Activated CD4-positive, alpha-beta T cell treated with anti-CD3 and anti-CD28 coated beads, Interleukin-2, amount 10 ng/mL, durations not matched to agents 7 days and 5 days (primary cell): ENCODE measurements at places on chromosomes 2 and 18. TPM values are rescaled to one million over a fixed set of nuclear protein-coding genes. Genes with fewer than 3 reads are reported as not detected.

Gene GCKR
- not detected for total RNA-seq

Gene CCBE1
- total RNA-seq, result not detected

Gene TMEM131
- 39.7 TPM for total RNA-seq

Gene IL1R1
- 0.81 TPM for total RNA-seq

DNA sequence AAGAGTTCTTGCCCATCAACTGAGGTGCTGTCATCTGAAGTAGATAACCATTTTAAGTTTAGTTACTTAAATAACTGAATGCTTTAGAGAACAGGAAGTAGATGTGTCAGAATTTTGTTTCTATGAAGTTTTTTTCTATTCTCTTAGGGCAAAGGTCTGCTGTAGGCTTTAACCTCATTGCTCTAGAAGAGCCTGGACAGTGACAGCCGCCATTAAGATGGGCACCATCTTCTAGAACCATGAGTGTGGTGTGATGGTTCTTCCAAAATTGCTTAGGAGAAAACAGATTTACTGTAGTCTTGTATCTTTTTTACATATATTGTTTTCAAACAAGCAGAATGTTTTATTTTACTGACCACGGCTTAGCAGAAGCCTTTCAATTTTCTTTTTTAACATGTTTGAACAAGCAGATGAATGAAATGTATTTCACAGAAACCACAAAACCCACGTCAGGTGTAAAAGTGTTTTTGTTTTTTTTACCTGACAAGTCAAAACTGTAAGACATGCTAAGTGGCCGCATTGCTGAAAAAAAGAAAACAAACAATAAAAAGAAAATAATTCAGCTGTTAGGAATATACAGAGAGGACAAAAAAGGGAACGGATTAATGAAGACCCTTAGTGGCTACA is 77.9 kb downstream of the PRELID3A start:
- H3K36me3 ChIP-seq, result no peaks in the 10 kb centered on the region
- no peak for DNase-seq
- H3K4me1 ChIP-seq, result peaks cover 7% of the 10 kb centered on the region
- no peak overlapping the region for H3K4me3 ChIP-seq
- H3K27ac ChIP-seq, result peak overlapping the region; percentile 66

DNA sequence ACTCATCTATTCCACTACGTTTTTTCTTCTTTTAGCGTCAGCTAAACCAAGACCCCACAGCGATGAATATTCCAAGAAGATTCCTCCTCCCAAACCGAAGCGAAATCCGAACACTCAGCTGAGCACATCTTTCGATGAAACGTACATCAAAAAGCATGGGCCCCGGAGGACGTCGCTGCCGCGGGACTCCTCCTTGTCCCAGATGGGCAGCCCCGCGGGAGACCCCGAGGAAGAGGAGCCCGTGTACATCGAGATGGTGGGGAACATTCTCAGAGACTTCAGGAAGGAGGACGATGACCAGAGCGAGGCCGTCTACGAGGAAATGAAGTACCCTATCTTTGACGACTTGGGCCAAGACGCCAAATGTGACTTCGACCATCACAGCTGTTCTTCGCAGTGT is 182.4 kb downstream of the NYAP2 start:
- H3K4me3 ChIP-seq, result no peak overlapping the region
- H3K36me3 ChIP-seq, result no peaks in the 10 kb centered on the region
- no peak for DNase-seq
- no peak overlapping the region for H3K27ac ChIP-seq
- H3K27me3 ChIP-seq, result peaks cover 13% of the 10 kb centered on the region

- H3K27ac ChIP-seq, result no peak overlapping the region
- no peak overlapping the region for H3K4me3 ChIP-seq
- H3K4me1 ChIP-seq, result no peaks in the 10 kb centered on the region
- peaks cover 23% of the 10 kb centered on the region for H3K36me3 ChIP-seq
These were observed 11.6 kb upstream of the RBFA start for GRCh38 chr18:80022613-80023012.

DNA sequence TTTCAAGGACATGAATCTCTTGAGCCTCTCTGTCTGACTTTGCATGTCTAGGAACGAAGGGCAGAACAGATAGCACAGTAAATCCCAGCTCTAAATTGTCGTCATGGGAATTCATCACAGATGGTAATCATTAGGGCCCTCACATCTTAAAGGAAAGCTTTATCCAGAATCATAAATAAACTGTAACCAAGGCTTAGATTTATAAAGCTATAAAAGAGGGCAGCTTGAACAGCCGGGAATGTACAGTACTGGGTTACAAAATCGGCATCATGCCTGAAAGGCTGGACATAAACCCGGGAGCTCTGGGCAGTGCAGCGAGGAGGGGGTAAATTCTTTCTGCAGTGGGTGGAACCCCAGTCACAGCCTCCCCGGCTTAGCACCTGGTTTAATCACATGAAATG is 144.4 kb downstream of the GFPT1 start:
- peaks cover 5% of the 10 kb centered on the region for H3K27me3 ChIP-seq
- no peak overlapping the region for H3K4me3 ChIP-seq
- no peak for DNase-seq
- no peaks in the 10 kb centered on the region for H3K36me3 ChIP-seq
- H3K4me1 ChIP-seq, result no peaks in the 10 kb centered on the region
- H3K27ac ChIP-seq, result no peak overlapping the region

GRCh38 chr2:184532551-184532950 is 65.8 kb upstream of the ZNF804A start:
- H3K36me3 ChIP-seq, result no peaks in the 10 kb centered on the region
- no peak for DNase-seq
- H3K27ac ChIP-seq, result no peak overlapping the region
- H3K4me3 ChIP-seq, result no peak overlapping the region
- no peaks in the 10 kb centered on the region for H3K27me3 ChIP-seq

- no peaks in the 10 kb centered on the region for H3K27me3 ChIP-seq
- no peaks in the 10 kb centered on the region for H3K36me3 ChIP-seq
- no peak for DNase-seq
These were observed 193.2 kb downstream of the CDH19 start for GRCh38 chr18:66410692-66411091.

- no peak overlapping the region for H3K4me3 ChIP-seq
- H3K27ac ChIP-seq, result peak overlapping the region; percentile 10
- peaks cover 12% of the 10 kb centered on the region for H3K4me1 ChIP-seq
- DNase-seq, result no peak
These were observed 13.8 kb upstream of the ZFP36L2 start for GRCh38 chr2:43239981-43240765.

DNA sequence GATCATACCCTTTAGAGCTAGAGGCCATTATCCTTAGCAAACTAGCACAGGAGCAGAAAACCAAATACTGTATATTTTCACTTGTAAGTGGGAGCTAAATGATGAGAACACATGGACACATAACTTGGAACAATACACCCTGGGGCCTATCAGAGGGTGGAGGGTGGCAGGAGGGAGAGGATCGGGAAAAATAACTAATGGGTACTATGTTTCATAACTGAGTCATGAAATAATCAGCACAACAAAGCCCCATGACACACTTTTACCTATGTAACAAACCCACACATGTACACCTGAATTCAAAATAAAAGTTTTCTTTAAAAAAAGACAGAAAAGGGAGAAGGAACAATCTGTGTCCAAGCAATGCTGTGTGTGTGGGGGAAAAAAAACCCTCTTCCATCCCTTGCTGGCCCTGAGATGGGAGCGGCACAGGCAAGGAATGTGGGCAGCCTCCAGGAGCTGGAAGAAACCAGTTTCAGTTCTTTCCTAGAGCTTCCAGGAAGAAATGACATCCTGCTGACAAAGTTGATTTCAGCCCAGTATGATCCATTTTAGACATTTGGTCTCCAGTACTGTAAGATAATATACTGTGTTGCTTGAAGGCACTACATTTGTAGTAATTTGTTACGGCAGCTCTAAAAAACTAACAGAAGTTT is 458.7 kb upstream of the CNTNAP5 start:
- no peaks in the 10 kb centered on the region for H3K27me3 ChIP-seq
- H3K4me3 ChIP-seq, result no peak overlapping the region
- DNase-seq, result no peak
- no peak overlapping the region for H3K27ac ChIP-seq
- no peaks in the 10 kb centered on the region for H3K4me1 ChIP-seq

GRCh38 chr18:27855486-27855885 is 321.4 kb downstream of the CDH2 start:
- DNase-seq, result no peak
- H3K27ac ChIP-seq, result no peak overlapping the region
- H3K4me3 ChIP-seq, result no peak overlapping the region
- no peaks in the 10 kb centered on the region for H3K36me3 ChIP-seq
- no peaks in the 10 kb centered on the region for H3K27me3 ChIP-seq

DNA sequence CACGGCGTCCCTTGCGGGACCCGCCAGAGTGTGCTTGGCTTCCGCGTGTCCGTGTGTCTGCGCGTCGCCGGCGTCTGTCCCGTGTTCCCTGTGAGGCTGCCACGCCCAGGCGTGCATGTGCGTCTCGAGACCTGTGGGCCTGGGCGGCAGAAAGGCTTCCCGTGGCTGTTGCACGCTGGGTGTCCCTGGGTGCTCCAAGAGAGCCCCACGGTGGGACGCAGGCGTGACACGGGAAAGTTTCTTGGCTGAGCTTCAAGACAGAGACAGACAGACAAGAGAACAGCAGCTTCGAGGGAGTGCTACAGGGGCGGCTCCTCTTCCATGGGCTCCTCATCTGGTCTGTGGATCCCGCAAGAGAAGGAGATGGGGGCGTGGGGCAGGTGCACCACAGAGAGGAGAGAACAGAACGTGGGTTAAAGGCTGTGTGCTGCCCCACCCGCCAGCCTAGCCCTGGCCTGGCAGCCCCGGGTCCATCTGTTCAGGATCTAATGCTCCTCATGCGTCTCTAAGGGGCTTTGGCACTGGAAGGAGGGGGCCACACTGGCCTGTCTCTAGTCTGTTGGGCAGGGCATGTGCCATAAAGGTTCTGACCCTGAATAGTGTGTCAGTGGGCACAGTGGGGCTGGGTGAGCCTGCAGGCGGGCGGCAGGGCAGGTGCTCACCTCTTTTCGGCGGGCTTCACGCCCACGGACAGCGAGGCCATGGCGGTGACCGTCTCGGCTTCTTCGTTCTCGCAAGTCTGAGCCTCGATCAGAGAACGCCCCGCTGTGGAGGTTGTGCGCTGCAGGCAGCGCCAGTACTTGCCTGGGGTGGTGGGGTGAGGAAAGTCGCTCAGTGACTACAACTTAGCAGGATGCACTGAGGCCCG is 205.1 kb downstream of the TWIST2 start:
- H3K4me1 ChIP-seq, result no peaks in the 10 kb centered on the region
- H3K27ac ChIP-seq, result no peak overlapping the region
- no peak overlapping the region for H3K4me3 ChIP-seq
- no peaks in the 10 kb centered on the region for H3K27me3 ChIP-seq
- H3K36me3 ChIP-seq, result peaks cover 23% of the 10 kb centered on the region

- no peak overlapping the region for H3K27ac ChIP-seq
- H3K4me1 ChIP-seq, result peaks cover 15% of the 10 kb centered on the region
- peaks cover 12% of the 10 kb centered on the region for H3K27me3 ChIP-seq
- DNase-seq, result no peak
These were observed 30.1 kb downstream of the ANKRD29 start for GRCh38 chr18:23632615-23633014.

GRCh38 chr2:199749571-199749970 is 101.4 kb downstream of the FTCDNL1 start:
- H3K27ac ChIP-seq, result no peak overlapping the region
- H3K4me3 ChIP-seq, result no peak overlapping the region
- H3K27me3 ChIP-seq, result no peaks in the 10 kb centered on the region
- no peaks in the 10 kb centered on the region for H3K36me3 ChIP-seq
- no peak for DNase-seq

DNA sequence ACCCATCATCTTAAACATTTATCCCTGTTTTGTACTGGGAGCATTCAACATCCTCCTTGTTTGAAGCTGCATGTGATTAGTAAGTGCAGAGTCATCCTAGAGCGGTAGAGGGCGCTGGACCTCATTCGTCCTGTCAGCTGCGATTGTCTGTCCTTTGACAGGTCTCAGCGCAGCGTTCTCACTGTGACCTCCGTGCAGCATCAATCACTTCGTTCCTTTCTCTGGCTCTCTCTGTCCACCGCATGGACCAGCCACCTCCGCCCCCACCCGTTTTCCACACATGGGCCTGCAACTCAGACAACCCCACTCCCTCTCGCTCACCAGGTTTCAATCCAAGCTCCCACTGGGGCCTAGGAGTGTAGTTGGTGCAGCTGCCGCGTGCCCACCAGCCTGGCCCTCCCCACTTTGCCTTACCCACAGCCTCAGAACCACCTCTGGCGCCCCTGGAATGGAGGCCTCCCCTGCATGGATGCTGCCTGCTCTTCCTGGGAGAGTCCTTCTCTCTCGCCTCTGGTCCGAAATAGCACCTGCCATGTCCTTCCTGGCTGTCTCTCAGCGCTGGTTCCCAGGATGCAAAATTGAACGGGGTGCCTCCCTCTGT is 90.5 kb downstream of the NDUFA10 start:
- peak overlapping the region; percentile 77 for H3K27ac ChIP-seq
- no peak overlapping the region for H3K4me3 ChIP-seq
- H3K36me3 ChIP-seq, result peaks cover 3% of the 10 kb centered on the region
- H3K4me1 ChIP-seq, result peaks cover 9% of the 10 kb centered on the region

GRCh38 chr2:54672590-54673456 is 50.6 kb upstream of the EML6 start:
- peaks cover 24% of the 10 kb centered on the region for H3K4me1 ChIP-seq
- no peak overlapping the region for H3K27ac ChIP-seq
- peaks cover 32% of the 10 kb centered on the region for H3K36me3 ChIP-seq
- peaks cover 25% of the 10 kb centered on the region for H3K27me3 ChIP-seq
- DNase-seq, result no peak

DNA sequence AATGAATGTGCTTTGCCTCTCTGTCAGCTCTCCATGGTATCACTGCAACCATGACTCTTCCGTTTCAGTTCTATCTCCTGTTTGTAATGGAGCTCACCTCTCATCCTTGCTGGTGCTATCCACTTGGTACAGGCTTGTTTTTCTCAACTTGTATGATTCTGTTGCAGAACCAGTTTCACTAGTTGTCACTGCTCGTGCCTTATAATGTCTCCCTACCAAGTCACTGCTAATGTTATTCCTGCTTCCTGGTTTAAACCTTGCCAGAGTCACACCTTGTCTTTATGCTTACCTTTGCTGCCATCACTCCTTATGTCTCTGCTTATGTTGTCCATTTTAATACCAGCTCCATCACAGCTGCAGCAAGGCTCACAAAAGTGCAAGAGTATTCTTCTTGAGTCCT is 1191.0 kb upstream of the LRRTM1 start:
- no peaks in the 10 kb centered on the region for H3K36me3 ChIP-seq
- no peaks in the 10 kb centered on the region for H3K4me1 ChIP-seq
- H3K27me3 ChIP-seq, result no peaks in the 10 kb centered on the region
- DNase-seq, result no peak

- peak overlapping the region; percentile 55 for H3K27ac ChIP-seq
- H3K36me3 ChIP-seq, result peaks cover 6% of the 10 kb centered on the region
- DNase-seq, result peak; percentile 57
- no peak overlapping the region for H3K4me3 ChIP-seq
These were observed 11.4 kb downstream of the OSGEPL1 start for GRCh38 chr2:189751080-189751658.
